NCI-H510A treated with DMSO at 0.1 percent for 48 hours (cell line): ENCODE measurements at places on chromosomes 5 and 9.

DNA sequence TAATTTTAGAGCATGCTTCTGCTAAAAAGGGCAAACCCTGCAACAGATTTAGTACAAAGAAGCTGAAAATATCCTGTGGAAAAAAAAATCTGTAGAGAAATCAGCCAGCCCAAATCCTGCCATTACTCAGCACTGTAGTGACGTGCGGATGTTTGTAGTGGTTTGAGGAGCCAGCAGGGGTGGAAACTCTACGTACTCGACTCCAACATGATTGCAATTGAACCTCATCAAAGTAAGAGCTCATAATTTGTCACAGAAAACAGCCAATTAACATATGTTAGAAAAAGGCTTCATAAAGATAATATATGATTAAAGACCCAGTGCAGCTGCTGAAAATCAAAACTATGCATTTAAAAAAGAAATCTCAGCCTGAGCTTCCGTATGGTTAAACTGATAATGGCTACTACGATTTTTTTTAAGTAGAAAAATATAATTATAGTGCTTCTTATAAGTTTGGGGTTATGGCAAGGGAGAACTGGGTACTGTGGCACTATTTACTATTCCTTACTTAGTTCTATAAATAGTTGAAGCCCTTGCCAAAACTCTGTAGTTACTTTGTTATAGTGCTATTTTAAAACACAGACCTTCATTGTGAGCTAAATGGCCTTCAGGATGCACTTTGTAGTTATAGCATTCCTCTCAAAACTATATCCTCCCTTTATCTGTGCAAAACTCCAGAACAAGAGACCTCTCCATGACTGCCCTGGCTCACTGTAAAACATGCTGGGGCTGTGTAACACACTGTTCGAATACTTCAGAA lies 49.4 kb downstream of the MEF2C start:
- DNase-seq = no peak

GRCh38 chr5:118017536-118017935 lies 970.8 kb downstream of the DTWD2 start:
- no peak for DNase-seq

DNA sequence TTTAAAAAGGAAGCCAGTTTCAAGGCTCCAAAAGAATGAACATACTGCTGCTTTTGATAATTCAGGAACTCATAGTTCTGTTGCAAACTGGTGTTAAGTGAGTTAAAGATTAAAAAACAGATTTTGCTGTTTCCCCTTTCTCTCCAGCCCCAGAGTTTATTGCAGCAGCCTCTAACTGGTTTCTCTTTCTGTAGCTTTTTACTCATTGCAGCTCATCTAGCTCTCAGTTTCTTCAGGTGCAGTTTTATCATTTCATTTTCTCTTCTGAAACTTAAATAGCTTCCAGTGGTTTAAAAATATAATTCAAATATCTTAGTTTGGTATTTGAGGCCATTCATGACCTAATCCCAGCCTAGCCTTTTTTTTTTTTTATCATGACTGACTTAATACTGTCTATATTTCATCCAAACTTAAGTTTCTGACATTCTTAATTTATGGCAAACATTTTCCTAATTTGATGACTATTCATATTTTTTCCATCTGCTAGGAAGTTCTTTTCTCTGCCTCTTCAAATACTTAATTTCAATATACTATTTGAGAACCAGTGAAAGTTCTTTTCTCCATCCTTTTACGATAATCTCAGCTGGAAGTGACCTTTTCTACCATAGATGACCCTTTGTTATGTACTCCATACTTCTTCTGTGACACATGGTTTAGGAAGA lies 252.7 kb upstream of the GRIA1 start:
- DNase-seq = no peak

- DNase-seq = no peak
Observed at GRCh38 chr9:113913426-113914195, 37.5 kb downstream of the ZNF618 start.

DNA sequence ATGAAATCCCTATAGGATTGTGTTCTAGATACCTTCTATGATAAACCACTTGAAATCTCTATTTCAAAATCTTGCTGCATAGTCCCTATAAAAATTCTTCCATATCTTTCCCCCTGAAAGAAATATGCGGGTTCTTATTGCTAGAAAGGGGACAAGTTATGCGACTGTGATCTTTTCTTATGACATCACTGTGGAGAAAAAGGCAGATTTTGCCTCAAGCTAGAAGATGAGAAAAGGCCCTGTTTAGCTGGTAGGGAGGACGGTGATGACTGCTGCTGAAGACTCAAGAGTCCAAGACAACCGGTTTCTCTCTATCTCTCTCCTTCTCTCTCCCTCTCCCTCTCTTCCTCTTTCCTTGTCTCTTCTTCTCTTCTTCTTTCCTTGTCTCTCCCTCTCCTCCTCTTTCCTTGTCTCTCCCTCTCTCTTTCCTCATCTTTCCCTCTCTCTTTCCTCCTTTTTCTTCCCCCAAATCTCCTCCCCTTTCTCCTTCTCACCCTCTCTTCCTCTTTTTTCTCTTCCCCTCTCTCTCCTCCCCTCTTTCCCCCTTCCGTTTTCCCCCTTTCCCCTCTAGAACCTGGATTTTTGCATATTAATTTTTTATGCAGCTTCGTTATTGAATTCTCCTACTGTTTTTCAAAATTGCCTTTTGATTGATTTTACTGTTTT lies 5.3 kb downstream of the OR2S2 start:
- DNase-seq = no peak

GRCh38 chr5:131245312-131245711 lies 18.5 kb upstream of the CDC42SE2 start:
- no peak for DNase-seq

DNA sequence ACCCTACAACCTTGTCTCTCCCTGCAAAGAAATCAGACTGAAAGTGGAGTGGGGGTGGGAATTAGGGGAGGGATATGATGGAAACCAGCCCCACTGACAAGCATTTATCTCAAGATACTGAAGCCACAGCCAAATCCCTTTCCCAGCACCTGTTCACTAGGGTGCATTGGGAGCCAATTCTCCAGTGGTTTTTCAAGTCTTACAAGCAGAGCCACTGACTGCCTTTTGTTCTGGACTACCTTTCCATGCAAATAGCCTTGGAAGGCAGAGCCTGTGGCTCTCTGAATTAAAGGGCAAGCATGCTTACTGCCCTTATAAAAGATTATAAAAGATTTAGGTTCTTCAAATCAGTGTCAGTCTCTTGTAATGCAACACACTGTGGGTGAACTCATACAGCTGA lies 8.8 kb upstream of the GGTA1 start:
- DNase-seq = no peak

DNA sequence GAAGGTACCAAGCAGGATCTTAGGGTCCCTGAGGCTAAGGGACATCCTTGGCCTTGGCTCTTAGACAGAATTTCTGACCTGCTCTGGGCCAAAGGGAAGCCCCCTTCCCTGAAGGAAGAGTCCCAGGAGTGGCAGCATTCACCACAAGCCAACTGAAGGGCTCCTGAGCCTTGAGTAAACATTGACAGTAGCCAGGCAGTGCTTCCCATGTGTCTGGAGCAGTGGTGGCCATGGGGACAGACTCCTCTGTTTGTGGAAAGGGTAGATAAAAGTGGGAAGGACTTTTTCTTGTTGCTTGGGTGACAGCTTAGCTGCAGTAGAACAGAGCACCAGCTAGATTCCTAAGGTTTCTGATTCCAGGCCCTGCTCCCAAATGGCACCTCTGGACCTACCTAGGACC lies 61.4 kb upstream of the VLDLR start:
- DNase-seq = peak; percentile 78

DNA sequence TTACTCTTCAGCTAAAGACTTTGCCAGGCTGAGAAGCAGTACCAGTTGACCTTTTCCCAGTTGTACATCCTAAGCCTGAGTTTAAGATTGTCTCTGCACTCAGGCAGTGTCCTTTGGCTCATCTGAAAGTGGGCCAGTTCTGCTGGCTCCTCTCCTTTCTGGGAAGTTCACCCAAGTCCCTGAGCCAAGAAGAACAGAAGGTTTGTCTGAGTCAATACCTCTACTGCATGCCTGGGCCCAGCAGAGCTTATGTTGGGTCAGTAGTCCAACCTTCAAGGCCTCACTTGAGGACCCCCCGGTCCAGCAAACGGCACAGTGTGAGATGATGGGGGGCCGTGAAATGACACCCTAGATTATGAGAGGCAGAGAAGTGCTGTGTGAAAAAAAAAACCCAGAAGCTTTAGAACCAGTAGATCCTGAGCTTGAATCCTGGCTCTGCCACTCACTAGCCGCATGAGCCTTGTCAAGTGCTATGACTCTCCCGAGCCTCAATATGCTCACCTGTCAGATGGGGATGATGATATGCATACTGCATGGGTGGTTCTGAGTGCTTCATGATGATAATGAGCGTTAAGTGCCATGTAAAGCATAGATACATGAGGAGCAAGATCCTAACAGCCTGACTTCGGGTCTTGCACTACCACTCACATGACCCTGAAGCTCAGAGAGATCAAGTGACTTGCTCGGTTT lies 156.0 kb downstream of the MACROH2A1 start:
- no peak for DNase-seq

GRCh38 chr5:32753051-32753450 lies 41.9 kb downstream of the NPR3 start:
- no peak for DNase-seq

GRCh38 chr9:849431-849830 lies 7.9 kb downstream of the DMRT1 start:
- DNase-seq = no peak

DNA sequence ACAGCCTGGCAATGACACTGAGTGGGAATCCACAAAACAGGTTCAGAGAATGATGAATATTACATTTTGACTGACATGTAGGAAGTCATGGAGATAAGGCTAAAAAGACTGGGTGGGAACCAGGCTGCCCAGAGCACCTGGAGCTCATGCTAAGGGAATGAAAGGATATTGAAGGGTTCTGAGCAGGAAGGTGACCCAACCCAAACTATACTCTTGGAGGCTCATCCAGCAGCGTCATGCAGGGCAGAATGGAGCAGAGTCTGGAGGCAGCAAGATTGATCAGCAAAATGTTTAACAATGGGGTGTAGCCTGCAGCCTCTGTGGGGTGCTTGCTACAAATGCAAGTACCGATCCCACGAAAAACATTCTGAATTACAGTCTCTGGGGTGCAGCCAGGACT lies 120.2 kb downstream of the PSD2 start:
- no peak for DNase-seq

- DNase-seq = no peak
Observed at GRCh38 chr5:167708449-167708848, 583.0 kb upstream of the WWC1 start.

DNA sequence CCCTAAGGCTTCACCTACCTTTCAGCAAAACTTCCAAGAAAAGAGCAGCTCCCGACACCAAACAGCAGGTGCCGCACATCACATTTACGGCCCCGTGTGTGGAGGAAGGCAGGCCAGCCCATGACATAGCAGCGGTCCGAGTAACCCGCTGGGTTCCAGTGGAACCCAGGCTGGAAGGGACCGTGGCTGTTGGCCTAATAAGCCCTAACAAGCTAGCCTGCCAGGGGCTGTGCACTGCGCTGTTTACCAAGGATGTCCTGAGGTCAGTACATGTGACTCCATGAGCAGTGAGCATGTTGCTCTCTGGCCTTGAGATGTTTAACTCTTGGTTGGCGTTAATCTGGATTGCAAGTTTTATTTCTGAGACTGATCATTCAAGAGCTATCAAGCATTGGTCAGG lies 131.5 kb downstream of the FSTL4 start:
- no peak for DNase-seq

GRCh38 chr5:83494666-83495065 lies 23.1 kb downstream of the VCAN start:
- no peak for DNase-seq

- no peak for DNase-seq
Observed at GRCh38 chr5:5192681-5193080, 52.6 kb downstream of the ADAMTS16 start.

- DNase-seq = no peak
Observed at GRCh38 chr5:172407241-172407691, 47.1 kb downstream of the SH3PXD2B start.

GRCh38 chr9:116741086-116741740 lies 54.1 kb downstream of the TRIM32 start:
- DNase-seq = no peak

DNA sequence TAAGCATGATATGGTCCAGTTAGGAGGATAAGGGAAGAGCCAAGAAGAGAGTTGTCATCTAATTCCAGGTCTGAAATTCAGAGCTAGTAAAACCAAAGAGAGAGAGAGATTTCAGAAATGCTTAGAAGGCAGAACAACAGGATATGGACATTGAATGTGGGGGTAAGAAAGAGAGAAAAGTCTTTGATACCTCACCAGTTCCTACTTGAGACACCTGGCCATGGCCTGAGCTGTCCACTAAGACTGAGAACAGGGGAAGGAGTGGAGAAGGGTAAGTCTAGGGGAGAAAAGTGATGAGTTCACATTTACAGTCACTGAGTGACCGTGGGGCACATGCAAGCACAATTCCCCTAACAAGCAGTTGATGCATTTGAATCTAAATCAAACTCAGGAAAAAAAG lies 35.5 kb downstream of the TIMD4 start:
- no peak for DNase-seq

- no peak for DNase-seq
Observed at GRCh38 chr5:10921160-10921559, 160.1 kb upstream of the DAP start.

GRCh38 chr5:59819806-59820205 lies 73.7 kb downstream of the PDE4D start:
- no peak for DNase-seq

DNA sequence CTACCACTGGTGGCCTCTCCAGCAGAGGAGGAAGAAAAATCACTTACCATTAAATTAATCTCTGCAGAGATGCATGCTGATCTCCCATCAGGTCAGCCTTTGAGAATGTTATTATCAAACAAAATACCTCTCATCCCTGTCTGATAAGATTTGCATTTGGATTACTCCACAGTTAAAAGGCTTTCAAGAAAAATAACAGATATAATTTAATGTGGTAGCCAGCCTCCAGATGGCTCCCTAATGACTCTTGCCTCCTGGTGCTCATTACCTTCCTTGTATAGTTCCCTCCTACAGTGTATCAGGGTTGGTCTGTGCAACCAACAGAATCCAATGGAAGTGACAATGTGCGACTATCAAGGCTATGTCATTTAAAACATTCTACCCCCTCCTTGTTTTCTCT lies 63.6 kb upstream of the TNPO1 start:
- DNase-seq = no peak

- no peak for DNase-seq
Observed at GRCh38 chr9:109411069-109411761, 86.9 kb downstream of the PTPN3 start.

DNA sequence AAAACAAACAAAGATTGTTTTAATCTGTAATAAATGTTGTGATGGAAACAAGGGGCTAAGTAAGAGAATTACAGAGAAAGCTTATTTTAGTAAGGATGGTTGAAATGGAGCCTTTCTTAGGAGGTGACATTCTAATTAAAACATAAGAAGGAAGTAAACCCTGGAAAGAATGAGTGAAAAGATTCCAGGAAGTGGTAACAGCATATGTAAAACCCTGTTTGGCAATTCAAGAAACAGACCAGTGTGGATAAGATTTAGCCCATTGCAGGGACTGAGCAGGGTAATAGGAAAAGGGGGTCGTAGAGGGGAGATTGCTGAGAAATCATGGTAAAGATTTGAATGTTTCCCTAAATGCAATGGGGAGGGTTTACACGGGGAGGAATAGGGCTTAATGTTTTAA lies 21.6 kb upstream of the PIP5K1B start:
- no peak for DNase-seq
